T-helper 17 cell (primary cell): ENCODE measurements at places on chromosomes 4 and X.

DNA sequence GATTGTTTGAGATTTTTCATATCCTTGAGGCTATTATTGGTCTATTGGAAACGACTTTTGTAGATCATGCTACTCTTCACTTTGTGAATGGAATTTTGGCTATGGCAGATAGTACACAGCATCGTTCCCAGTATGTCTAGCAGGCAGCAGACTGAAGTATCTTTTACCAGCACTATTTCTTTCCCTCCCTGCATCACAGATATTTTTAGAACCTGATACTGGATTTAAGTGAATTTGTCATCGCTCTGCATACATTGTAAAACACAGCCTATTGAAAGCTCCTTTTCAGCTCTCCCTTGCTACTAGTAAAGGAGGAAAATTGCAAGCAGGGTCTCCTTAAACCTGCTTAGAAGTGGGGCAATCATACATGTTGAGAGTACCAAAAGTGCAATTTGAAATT is 133.6 kb downstream of the LUZP4 start:
- no peak for DNase-seq

DNA sequence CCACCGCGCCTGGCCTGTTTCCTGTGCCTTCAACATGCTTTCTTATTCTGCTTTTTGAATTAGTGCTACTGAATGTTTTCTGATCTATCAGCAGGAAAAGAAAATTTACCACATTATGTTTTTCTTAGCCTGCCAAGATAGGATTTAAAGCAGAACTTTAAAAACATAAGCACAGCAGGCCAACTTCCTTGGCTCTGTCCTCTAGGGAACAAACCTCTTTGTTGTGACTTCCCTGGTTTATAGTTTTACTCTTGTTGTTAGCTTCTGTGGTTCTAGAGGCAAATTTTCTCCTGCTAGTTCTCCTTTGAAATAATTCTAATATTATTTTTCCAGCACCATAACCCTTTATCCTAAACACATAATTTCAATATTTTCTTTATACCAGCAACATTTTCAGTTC is 605.1 kb downstream of the ADGRL3 start:
- DNase-seq = no peak

GRCh38 chrX:24692305-24692704 is 1.4 kb upstream of the POLA1 start:
- no peak for DNase-seq

DNA sequence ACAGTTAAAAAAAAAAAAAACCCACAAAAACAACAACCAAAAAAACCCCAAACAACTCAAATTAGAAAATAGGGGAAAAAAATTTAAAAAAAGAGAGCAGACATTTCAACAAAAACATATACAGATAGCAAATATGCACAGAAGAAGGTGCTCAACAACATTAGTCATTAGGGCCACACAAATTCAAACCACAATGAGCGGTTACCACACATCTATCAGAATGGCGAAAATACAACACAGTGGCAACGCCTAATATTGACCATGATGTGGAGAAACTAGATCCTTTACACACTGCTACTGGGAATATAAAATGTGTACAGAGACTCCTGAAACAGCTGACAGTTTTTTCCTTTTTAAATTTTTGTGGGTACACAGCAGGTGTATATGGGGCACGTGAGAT is 19.4 kb downstream of the LYAR start:
- no peak for DNase-seq

GRCh38 chr4:55407119-55407518 is 11.4 kb downstream of the TMEM165 start:
- no peak for DNase-seq
